ENCODE measurements at places on chromosomes 6 and 20.
A peak's percentile ranks its signal among the peaks of the same experiment; 100 is the strongest.

GRCh38 chr20:957544-957943, 41.4 kb upstream of the ANGPT4 start:
- no peak for DNase-seq

- no peak for DNase-seq
These were observed 38.7 kb downstream of the STK38 start for GRCh38 chr6:36508532-36508931.

GRCh38 chr6:136738692-136739057, 53.6 kb downstream of the MAP3K5 start:
- no peak for DNase-seq

DNA sequence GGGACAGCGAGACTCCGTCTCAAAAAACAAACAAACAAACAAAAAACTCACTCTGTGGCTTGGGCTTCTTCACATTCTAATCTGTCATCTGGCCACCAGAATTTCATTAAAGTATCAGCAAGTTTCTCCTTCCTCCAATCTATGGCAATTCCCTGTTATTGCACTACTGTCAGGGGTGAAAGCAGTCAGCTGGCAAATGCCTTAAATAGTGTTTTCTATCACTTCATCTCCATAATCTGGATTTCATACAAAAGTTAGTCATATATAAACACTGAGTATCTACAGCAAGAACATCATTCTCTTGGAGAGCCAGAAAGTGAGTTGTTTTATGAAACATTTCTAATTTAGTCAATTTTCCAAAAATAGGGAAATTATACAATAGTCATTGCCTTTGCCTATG, 56.1 kb downstream of the PHACTR3 start:
- no peak for DNase-seq

- DNase-seq, result no peak
These were observed 107.0 kb upstream of the FOXO3 start for GRCh38 chr6:108453601-108454185.

DNA sequence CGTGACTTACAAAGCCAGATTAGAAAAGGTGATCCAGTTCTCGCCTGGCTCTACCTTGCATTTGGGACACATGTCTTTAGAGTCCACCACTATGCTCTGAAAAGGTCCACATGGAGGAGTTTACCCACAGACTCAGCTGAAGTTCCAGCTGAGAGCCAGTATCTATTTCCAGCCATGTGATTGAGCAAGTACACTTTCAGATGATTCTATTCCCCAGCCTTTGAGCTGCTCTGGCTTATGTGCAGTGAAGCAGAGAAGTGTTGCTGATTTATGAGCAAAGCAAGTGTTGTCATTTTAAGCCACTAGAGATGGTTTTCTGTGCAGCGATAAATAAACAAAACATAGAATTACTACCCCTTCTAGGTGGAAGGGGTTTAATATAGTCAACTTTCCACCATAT, 520.8 kb upstream of the RNF217 start:
- no peak for DNase-seq

DNA sequence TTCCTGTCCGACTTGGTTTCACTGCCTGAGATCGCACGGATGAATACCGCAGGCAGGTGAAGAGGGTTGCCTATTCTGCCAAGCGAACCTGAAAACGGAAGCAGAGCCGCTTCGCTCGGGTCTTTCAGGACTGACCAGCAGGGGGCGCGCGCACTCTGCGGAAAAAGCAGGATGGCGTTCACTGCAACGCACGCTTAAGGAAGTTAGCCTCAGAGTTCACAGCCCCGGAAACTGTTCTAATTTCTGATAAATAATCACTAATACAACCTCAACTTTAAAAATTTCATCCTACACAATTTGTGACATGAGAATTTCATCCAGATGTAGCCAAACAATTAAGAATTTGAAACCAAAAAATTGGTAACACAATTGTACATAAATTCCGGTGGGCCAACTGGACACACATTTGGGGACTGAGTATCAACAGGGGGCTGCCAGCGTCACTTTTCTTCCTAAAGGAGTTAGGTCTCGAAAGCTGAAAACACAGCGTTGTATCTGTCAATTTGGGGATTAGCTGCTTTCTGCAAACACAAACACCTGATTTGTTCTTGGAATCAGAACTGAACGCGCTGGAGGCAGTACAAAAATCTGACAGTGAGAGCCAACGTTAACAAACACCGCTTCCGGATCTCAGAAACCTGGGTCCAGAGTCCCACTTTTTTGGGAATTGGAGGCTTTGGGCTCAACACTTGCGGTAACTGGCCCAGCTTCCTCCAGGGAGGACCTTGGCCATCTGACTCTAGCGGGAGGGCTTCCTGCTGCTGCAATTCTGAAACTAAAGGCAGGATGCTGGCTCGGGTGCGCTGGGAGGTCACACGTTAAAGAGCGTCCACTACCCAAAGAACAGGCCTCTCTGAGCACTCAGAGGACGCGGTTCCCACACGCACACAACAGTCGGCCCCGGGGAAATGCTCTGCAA, 8.8 kb downstream of the PXDC1 start:
- DNase-seq, result peak; percentile 90
